ENCODE measurements at places on chromosomes 1 and 21.

- no peak for DNase-seq
Measured at GRCh38 chr1:78491451-78492071, 787 bp downstream of the PTGFR start.

GRCh38 chr1:225750875-225751824 is 26.5 kb upstream of the SRP9 start:
- no peak for DNase-seq

DNA sequence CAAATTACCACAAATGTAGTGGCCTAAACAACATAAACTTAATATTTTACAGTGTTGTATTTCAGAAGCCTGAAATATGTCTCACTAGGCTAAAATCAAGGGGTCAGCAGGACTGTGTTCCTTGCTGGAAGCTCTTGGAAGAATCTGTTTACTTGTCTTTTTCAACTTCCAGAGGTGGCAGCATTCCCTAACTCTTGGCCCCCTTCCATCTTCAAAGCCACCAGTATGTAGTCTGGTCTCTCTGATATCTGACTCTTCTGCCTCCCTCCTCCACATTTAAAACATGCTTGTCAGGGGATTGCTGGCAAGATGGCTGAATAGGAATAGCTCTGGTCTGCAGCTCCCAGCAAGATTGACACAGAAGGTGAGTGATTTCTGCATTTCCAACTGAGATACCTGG is 567.5 kb downstream of the PLA2G4A start:
- DNase-seq = no peak

- no peak for DNase-seq
Measured at GRCh38 chr1:185790194-185790735, 56.1 kb downstream of the HMCN1 start.

GRCh38 chr1:237705462-237705861 is 185.3 kb downstream of the ZP4 start:
- no peak for DNase-seq

- no peak for DNase-seq
Measured at GRCh38 chr1:100883963-100884362, 10.7 kb downstream of the EXTL2 start.

- DNase-seq = no peak
Measured at GRCh38 chr1:43464681-43465504, 11.2 kb upstream of the HYI start.

GRCh38 chr1:201559679-201560162 is 20.8 kb downstream of the NAV1 start:
- peak; percentile 30 for DNase-seq

GRCh38 chr21:17391811-17392340 is 121.0 kb upstream of the CXADR start:
- no peak for DNase-seq

DNA sequence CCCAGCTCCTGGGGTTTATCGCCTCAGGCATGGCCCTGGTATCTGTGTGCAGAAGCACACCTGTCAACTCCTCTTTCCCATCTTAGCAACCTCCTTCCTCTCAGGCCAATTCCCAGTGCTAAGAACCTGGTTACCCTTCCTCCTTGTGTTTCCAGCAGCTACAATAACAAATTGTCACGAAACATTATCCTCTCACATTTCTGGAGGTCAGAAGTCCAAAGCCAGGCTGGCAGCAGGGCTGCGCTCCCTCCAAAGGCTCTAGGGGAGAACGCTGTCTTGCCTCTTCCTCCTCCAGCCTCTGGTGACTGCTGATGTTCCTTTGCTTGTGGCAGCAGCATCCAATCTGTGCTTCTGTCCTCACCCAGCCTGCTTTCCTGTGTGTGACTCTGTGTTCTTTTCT is 10.7 kb upstream of the MRPS14 start:
- DNase-seq = no peak

- no peak for DNase-seq
Measured at GRCh38 chr1:63954187-63954586, 180.4 kb downstream of the ROR1 start.

DNA sequence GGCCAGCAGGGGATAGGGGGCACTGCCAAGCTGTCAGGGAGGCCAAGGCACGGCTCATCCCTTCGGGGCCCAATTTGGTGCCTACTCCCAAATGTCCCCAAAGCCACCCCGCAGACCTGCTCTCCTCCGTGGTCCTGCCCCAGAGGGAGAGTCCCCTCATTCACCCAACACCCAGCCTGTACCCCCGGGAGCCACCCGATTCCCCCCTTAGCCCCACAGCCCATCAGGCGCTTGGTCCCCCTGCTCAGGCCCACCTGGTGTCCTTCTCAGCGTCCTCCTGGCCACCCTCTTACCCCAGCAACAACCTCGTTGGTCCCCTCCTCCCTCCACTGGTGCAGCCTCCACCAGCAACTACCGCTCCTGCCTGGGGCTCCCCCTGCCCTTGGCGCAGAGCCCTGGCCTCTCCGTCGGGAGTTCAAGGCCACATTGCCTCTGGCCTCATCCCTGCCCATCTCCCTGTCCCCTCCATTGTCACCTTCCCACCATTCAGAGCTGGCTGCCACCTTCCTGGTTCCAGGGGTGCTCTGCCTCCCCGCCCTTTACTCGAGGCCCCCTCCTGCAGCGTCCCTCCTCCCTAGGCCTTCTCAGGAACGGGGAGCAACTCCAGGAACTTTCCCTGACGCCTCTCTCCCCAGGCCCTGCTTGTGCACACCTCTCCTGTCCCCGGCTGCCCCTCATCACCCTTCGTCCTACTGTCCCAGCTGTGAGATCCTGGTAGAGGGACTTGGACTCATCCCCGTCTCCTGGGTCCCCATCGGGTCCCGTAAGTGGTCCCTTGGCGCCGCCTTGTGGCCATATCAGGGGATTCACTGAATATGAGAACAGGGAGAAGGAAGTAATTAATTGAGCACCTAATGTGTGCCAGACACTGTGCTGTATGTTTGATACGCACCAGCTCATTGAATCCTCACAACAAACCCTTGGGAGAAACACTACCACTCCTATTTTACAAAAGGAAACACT is 73.9 kb downstream of the RAP1GAP start:
- DNase-seq = no peak

- DNase-seq = peak; percentile 64
Measured at GRCh38 chr1:14945132-14946010, 208.2 kb upstream of the TMEM51 start.

- DNase-seq = no peak
Measured at GRCh38 chr21:29523646-29524045, 224.9 kb downstream of the BACH1 start.

DNA sequence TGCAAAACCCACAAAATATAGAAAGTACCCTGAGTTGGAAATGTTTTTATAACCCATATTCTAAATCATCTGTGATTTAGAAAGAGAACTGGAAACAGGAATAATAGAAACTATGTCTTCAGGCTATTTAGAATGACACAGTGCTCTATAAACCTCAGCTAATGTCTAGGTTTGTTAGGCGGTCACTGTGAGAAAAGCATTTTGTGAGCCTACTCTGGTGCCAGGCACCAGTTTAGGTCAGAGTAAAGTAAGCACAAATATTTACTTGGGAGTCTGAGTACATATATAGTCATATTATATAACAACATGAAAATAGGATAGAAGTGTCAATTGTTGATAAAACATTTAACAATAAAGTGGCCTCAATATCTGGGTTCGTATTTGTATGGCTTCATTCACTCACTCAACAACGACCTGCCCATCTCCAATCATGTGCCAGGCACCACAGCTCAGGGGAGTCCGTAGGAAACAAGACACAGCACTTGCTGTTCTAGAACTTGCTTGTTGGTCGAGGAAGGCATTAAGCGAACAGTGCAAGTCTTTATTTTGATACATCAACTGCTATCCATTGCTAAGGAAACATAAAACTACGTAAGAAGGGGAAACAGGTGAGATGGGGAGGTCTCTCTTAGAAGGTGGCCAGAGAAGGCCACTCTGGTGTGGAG is 37.2 kb downstream of the GNB1 start:
- DNase-seq = no peak

DNA sequence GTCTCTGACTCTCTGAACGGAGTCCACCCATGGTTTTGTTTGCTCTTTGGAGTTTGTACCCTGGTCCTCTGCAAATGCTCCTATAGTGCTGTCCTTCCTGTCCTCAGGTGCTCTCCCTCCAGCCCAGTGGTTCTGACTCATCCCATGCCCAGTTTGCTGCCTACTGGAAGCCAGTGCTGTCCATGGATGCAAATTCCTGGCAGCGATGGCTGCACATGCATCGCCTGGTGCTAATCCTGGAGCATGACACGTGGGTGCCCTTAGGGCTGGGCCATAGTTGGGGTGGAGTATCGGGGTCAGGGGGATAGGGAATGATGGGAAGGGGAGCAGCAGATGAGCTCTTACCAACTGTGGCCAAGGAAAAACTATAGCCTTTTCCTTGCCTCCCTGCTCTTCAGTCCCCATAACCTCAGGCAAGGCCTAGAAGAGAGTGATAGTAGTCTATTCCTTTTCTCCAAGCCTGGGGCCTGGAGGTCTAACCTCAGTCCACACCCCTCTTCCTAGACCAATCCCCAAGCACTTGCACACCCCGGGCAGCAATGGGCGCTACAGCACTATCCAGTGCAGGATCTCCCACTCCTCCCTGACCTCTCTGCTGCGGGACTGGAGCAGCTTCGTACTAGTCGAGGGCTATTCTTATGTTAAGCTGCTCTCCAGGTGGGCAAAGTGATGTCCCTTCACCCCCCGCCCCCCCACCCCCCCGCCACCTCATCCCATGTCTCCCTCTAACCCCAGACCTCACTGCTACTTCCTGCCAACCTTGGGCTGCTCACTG is 31.6 kb downstream of the HYI start:
- no peak for DNase-seq

- DNase-seq = no peak
Measured at GRCh38 chr1:118340928-118341910, 156.2 kb upstream of the SPAG17 start.

- DNase-seq = peak; percentile 96
Measured at GRCh38 chr1:165645654-165646366, 14.8 kb downstream of the MGST3 start.

DNA sequence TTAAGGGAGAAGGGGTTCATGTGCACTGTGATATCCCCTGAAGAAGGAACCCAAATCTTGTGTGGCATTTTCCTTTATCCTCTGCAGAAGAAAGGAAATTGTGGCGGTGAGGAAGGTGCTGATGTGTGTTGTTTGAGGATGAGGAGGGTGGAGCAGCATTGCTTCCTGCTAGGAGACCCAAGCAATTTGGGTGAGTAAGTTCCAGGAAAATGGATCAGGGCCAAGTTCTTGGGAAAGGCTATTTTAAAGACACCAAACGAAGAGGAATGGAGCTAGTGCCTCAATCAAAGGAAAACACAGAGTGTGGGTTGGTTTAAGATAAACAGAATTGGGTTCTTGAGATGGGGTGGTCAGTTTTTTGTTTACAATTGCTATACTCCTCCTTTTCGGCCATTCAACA is 86.7 kb upstream of the MARK1 start:
- no peak for DNase-seq

- no peak for DNase-seq
Measured at GRCh38 chr1:4605158-4605557, 49.3 kb upstream of the AJAP1 start.

GRCh38 chr1:44790968-44791801 is 3.2 kb upstream of the BEST4 start:
- no peak for DNase-seq

- no peak for DNase-seq
Measured at GRCh38 chr1:1119272-1119890, 3.5 kb upstream of the C1orf159 start.

DNA sequence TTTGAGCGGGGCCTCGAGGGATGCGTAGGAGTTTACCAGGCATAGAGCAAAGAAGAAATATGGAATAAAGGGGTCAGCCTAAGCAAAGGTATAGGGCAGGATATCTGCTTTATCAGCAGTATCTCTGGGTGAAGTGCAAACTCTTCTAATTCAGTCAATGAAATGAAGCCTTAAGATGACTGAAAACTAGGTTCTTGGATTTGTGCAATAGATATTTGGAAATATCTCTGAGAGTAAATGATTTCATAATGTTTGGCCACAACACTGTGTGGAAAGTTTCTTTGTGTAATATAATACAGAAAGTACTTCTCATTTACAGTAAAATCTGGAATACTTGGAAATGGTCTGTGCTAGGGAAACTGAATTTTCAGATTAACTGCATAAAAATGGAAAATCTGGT is 26.1 kb downstream of the KCNJ15 start:
- no peak for DNase-seq

GRCh38 chr1:75472971-75473603 is 137.8 kb downstream of the SLC44A5 start:
- DNase-seq = no peak

- no peak for DNase-seq
Measured at GRCh38 chr1:54153535-54154439, 987 bp upstream of the CDCP2 start.

- peak; percentile 20 for DNase-seq
Measured at GRCh38 chr1:26780344-26780957, 7.3 kb upstream of the PIGV start.

GRCh38 chr1:204390751-204391466 is 20.7 kb downstream of the PPP1R15B start:
- DNase-seq = no peak

DNA sequence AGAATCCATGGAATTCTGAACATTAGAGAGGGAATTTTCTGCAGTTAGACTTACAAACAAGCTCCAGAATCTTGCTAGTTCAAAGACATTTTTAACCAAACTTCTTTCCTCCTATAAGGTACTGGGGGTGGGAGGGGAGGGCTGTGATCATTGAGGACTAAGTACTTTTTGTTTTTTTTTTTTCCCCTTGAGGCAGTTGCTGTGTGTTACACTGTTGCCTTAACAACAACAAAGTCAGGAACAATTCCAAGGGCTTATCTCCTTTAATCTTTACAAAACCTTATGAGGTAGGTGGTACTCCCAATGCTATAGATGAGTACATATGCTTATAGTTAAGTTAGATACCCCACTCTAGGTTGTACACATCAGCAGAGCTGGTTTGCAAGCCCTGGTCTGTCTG is 62.9 kb downstream of the PPP1R12B start:
- DNase-seq = no peak

- no peak for DNase-seq
Measured at GRCh38 chr1:224405604-224405970, 29.0 kb downstream of the WDR26 start.

- DNase-seq = no peak
Measured at GRCh38 chr1:159055181-159055641, 21.4 kb downstream of the AIM2 start.

DNA sequence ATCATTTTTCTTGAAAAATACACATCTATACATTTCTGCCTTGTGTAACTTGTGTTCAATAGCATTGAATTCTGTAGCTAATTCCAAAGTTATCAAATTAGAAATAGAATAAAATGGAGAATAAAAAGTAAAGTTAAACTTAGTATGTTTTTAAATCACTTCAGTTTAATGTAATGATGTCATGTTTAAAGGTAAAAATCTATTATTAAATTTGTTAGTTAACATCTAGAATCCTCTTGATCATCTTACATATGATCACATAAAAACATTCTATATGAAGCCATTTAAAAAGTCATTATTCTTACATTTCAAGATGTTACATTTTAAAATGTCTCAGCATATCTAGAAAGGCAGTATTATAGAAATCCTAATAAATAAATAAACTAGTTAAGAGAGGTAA is 1163.2 kb downstream of the PLA2G4A start:
- no peak for DNase-seq

DNA sequence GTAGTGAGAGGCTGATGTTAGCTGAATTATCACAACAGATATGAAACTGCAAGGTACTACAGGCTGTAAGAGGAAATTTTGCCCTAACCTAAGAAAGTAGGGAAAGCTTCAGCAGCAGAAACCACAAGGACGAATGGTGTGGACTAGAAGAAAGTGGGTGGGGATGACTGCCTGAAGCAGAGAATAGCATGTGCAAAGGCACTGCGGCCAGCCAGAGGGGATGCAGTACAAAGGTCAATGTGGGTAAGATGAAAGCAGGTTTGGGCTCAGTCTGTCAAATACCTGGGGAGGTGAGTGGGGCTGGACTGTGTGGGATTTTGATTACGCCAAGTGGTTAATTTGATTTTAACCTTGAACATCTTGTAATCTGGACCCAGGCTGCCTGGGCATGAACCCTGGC is 199.3 kb upstream of the GALNT2 start:
- no peak for DNase-seq

Data from NCI-H526 treated with DMSO at 0.1 percent for 48 hours (cell line).